Prostate gland (tissue), 2 donors: ENCODE measurements at places on chromosomes 11 and 22. TPM values are rescaled to one million over a fixed set of nuclear protein-coding genes. Genes with fewer than 3 reads are reported as not detected.

GRCh38 chr11:115219376-115219775, 284.8 kb downstream of the CADM1 start:
- no peak for DNase-seq
- no peaks in the 10 kb centered on the region for H3K4me1 ChIP-seq
- no peak overlapping the region for H3K4me3 ChIP-seq

DNA sequence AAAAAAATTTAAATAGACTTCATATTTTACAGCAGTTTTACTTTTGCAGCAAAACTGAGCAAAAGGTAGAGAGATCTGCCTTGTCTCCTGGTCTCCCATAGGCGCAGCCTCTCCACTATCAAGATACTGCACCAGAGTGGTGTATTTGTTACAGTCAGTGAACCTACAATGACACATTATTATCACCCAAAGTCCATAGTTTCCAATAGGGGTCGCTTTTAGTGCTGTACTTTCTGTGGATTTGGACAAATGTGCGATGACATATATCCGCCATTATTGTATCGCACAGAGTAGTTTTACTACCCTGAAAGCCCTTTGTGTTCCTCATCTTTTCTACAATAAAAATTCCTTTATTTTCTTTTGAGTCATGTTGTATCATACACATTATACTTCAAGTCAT, 153.2 kb upstream of the CCDC179 start:
- no peaks in the 10 kb centered on the region for H3K27me3 ChIP-seq
- no peak for DNase-seq
- no peak overlapping the region for H3K27ac ChIP-seq
- H3K36me3 ChIP-seq, result no peaks in the 10 kb centered on the region
- H3K4me1 ChIP-seq, result no peaks in the 10 kb centered on the region
- no peak overlapping the region for H3K4me3 ChIP-seq

CCDC34 gene
- 6.7 TPM for total RNA-seq

DNA sequence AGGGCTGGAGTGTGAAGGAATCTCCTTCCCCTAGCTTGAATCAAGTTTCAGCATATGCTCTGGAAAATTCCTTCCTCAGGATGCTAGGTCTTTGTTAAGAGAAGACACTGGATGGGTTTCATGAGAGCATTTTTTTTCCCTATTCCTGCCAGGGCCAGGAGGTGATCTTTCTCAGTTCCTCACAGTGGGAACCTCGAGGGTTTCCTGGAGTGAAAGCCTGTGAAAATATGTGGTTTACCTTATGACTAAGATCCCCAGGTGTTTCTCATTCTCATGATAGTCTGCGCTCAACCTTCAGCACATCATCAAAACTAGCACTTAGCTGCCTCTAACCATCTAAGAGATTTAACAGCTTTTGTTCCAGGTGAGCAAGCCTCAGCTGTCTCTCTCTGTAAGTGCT, 985.3 kb upstream of the FAT3 start:
- DNase-seq, result no peak
- no peaks in the 10 kb centered on the region for H3K27me3 ChIP-seq
- H3K36me3 ChIP-seq, result no peaks in the 10 kb centered on the region

DNA sequence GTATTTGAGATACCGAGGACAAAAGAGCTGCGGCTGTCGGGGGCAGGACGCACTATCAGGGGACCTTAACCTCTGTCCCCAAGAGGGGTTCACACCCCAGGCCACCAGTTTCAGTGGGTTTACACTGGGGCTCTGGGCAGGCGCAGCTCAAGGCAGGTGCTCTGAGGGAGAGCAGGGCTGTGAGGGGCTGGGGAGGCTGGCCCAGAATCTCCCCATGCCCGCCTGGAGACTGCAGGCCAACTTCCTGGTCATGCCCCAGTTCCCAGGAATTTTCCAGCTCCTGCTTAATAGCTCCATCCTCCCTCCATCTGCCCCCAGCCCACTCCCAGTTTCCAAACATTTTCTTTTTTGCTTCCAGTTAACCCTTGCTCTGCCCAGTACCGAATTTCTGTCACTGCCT, 7.6 kb upstream of the PGA3 start:
- no peaks in the 10 kb centered on the region for H3K36me3 ChIP-seq
- no peak overlapping the region for H3K27ac ChIP-seq
- H3K4me1 ChIP-seq, result no peaks in the 10 kb centered on the region
- H3K4me3 ChIP-seq, result no peak overlapping the region
- H3K27me3 ChIP-seq, result no peaks in the 10 kb centered on the region
- DNase-seq, result no peak

DNA sequence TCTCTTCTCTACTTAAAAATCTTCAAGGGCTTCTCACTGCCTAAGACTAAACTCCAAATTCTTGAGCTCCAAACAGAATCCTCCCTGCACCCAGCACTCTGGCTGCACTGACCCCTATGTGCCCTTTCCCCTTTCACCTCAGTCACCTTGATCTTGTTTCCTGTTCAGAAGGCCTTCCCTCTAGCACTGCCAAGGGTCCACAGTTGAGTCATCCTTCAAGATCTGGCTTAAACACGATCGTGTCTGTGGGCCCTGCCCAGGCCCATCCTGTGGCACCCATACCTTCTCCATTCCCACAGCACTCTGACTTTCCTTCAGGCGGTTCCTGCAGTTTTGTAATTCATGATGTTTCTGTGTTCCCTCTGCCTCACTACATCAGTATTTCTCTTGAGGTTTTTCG, 129.2 kb downstream of the ARL14EP start:
- no peak for DNase-seq
- H3K4me1 ChIP-seq, result peaks cover 7% of the 10 kb centered on the region
- no peaks in the 10 kb centered on the region for H3K27me3 ChIP-seq
- H3K27ac ChIP-seq, result no peak overlapping the region
- no peaks in the 10 kb centered on the region for H3K36me3 ChIP-seq

- no peak overlapping the region for H3K4me3 ChIP-seq
- H3K36me3 ChIP-seq, result no peaks in the 10 kb centered on the region
- H3K4me1 ChIP-seq, result no peaks in the 10 kb centered on the region
- no peaks in the 10 kb centered on the region for H3K27me3 ChIP-seq
- no peak overlapping the region for H3K27ac ChIP-seq
Measured at GRCh38 chr11:114832532-114833125, 154.3 kb downstream of the NXPE2 start.

MRPL23 gene
- total RNA-seq, result 155 TPM
